ENCODE measurements at places on chromosomes 4 and X.
A peak's percentile ranks its signal among the peaks of the same experiment; 100 is the strongest.

- DNase-seq, result no peak
Observed at GRCh38 chrX:104335756-104336155, 81.0 kb upstream of the ESX1 start.

DNA sequence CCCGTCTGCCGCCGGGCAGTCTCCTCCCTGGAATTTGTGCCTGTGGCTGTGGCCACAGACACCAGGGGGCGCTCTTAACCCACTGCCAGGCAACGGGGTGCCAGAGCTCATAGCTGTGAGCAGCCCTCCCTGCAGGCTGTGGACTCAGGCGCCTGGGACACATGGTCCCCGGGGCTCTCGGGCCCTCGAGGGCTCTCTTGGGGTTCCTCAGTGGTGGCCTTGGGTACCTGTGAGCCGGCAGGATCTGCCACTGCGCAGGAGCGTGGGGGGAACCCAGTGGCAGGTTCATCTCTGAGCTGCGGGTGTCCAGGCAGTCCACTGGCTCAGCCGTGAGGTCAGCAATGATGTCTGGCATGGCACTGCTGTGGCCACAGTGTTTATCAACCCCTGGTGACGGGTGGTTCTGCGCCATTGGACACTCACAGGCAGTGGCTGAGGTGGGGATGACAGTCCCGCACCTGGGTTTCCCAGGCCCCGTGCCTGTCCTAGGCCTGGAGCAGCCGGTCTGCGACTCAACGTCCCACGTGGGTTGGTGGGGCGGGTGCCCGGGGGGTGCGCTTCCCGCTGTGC, 37.2 kb downstream of the PCGF3 start:
- no peak for DNase-seq

GRCh38 chr4:38179690-38180377, 219.6 kb downstream of the PTTG2 start:
- peak; percentile 23 for DNase-seq

- DNase-seq, result no peak
Observed at GRCh38 chr4:127844601-127845116, 36.0 kb upstream of the PLK4 start.

- DNase-seq, result no peak
Observed at GRCh38 chr4:140156529-140157171, 2.7 kb upstream of the MAML3 start.

DNA sequence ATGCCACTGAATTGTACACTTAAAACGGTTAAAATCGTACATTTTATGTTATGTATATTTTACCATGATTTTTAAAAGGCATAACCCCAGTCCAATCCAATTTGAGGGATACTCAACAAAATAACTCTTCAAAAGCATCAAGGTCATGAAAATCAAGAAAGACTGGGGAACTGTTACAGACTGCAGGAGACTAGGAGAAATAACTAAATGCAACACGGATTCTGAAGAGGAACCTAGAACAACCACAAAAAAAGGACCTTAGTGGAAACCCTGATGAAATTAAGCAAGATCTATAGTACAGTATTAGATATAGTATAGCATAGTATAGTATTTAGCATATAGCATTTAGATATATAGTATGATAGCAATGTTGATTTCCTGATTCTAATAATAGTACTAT, 26.8 kb downstream of the SH3KBP1 start:
- DNase-seq, result no peak

All from NCI-H2227 treated with DMSO at 0.1 percent for 48 hours (cell line).